Activated CD4-positive, alpha-beta T cell treated with anti-CD3 and anti-CD28 coated beads for 36 hours (primary cell): ENCODE measurements at places on chromosomes 12 and 14.

GRCh38 chr12:101773650-101774162 is 34.4 kb upstream of the SYCP3 start:
- peak; percentile 78 for DNase-seq

- no peak for DNase-seq
Measured at GRCh38 chr14:44586910-44587309, 79.8 kb upstream of the FSCB start.

GRCh38 chr14:72588521-72588920 is 305.4 kb downstream of the DPF3 start:
- DNase-seq, result no peak

- DNase-seq, result no peak
Measured at GRCh38 chr14:93107453-93107852, 8.3 kb downstream of the ITPK1 start.

DNA sequence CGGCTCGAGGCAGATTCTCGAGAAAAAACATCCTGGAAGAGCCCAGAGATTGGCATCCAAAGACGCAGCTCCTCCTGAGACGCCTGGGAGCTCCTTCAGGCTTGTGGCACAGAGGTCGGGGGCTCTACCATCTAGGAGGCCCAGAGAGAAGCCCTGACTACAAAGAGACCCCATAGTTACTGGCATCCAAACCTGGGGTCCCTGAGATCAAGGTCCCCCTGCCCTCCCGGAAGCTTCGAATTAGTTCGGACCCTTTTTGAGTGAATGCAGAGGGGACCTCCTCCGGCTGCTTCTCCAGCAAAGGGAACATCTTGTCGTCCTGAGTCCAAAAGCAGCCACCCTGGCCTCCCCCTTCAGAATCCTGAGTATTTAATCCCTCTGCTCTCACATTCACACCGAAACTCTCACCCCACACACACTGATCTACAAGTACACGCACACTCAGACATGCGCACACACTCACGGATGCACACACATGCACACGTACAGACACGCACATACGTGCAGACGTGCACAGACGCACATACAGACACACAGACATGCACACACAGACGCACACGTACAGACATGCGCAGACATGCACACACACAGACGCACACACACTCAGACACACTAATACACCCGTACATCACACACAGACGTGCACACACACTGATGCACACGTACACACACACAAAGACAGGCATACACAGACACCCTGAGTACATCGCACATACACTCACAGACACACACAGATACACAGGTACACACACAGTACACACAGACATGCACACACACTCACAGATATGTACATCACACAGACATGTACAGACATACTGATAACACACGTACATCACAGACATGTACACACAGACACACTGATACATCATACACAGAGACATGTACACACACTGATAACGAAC is 5.9 kb downstream of the ZNF605 start:
- DNase-seq, result no peak

- DNase-seq, result no peak
Measured at GRCh38 chr14:89540830-89541470, 123.9 kb upstream of the FOXN3 start.

DNA sequence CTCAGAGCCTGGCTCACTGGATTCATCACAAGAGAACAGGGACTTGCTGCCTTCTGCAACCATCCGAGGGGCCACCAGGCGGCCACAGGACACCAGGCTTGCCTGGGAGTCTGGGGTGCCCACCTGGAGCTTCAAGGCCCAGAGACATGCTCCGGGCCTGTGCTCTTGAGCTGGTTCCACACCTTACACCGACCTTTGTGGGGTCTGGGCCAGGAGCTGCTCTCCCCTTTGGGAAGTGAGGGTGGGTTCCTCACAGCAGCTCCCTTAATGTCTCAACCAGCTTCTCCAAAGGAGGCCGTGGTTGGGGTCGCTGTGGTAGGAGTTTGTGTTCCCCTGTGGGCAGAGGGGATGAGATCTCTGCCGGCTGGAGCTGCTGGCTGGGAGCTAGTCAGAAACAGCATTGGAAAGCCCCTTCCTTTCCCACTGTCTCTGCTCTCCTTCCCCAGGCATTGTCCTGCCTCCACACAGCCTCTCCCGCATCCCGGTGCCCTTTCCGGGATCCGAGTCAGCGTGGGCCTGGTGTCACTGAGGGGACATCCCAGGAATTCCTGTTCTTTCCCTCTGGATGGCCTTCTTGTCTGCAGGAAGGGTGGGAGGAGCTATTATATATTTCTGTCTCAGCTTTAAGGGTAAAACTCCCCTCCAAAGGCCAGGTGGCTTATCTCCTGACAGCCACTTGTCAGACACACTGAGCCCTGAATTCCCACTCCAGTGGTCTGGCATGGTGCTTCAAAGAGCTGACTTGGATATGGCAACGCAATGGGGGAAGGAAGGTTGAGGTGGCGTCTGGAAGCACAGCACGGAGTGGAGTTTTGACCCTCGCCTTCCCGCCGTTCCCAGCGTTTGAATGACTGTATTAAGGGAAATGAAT is 5.1 kb upstream of the PAPLN start:
- peak; percentile 32 for DNase-seq
